T47D (cell line): ENCODE measurements at places on chromosomes 13 and 19.
A peak's percentile ranks its signal among the peaks of the same experiment; 100 is the strongest.

DNA sequence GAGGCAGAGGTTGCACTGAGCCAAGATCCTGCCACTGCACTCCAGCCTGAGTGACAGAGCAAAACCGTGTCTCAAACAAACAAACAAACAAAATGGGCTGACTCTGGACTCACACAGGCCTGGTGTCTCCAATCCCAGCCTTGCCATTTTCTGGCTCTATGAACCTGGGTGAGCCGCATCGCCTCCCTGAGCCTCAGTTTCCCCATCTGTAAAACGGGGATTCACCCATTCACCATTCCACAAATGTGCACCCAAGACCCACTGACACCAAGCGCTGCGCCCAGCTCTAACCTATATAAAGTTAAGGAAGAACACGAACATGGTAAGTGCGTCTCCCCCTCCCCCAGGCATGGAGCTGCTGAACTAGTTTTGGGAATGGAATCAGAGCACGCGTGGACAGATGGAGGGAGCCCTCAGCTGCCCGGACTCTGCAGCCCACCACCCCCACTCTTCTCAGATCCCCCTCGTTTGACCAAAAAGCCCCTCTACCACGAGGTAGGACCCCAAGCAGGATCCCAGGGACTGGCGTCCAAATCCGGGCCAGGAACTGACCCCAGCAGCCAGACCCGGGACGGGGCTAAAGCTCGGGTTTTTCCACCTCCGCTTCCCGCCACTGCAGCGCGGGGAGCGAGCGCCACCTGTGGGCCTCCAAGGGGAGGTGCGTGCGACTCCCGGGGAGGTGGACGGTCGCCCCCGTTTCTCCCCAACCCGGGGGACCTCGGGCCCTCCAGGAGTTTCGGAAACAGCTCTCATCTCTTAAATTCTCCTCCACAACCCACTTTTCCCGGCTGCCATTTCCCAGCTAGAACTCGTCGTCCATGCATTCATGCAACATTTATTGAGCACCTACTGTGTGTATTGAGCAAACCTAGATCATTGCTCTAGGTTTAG is 33.0 kb upstream of the ADGRE5 start:
- peak; percentile 64 for DNase-seq

DNA sequence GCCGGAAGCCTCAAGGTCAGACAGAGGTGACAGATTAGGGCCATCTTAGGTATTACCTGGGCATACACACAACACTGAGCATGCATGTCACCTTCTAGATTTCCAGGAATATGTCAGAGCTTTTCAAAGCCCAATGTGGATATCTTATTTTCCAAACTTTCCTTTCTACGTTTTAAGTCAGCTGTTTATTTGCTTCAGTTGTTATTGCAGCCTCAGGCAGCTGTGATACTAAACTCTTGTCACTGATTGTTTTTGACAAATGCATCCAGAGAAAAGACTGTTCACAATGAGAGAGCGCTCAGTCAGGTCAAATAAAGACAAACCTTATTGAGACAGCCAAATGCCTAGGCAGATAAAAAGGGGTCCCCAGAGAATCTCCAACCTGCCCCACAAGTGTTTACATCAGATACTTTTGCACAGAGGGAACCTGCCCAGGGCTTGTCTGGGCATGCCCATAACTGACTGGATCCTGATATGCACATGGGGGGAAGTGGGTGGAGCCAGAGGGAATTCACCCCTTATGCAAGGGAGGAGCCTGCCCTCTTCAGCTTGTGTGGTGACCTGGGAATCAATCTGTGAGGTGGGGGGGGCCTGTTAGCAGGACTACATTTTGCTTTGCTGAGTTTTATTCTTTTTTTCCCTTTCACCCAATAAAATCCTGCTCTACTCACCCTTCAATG is 28.5 kb downstream of the MED4 start:
- no peak for DNase-seq

GRCh38 chr13:35712907-35713761 is 236.6 kb upstream of the MAB21L1 start:
- no peak for DNase-seq

GRCh38 chr19:31054430-31054829 is 294.8 kb downstream of the TSHZ3 start:
- no peak for DNase-seq

GRCh38 chr13:36801035-36801434 is 18.0 kb upstream of the RFXAP start:
- no peak for DNase-seq
